ENCODE measurements at places on chromosomes 4 and X.
A peak's percentile ranks its signal among the peaks of the same experiment; 100 is the strongest.

DNA sequence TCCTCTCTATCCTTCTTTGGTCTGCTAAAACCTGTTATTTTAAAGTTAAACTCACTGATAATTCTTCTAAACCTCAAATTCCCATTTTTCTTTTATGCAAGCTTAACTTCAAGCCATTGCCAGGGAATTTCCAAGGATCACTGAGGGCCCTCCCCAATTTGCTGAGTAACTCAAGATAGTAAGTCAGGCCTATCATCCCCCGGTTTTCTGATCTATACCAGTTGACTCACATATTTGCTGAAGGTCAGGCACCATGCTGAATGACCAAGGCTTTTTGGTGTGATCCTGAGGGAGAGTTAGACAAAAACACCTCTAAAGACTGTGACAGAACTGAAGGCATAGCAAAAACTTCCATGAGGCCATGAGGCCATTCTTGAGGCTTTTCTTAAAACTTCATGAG is 1301.9 kb downstream of the PCDH7 start:
- no peak for DNase-seq

GRCh38 chr4:83268491-83268890 is 16.1 kb downstream of the COQ2 start:
- DNase-seq: no peak

DNA sequence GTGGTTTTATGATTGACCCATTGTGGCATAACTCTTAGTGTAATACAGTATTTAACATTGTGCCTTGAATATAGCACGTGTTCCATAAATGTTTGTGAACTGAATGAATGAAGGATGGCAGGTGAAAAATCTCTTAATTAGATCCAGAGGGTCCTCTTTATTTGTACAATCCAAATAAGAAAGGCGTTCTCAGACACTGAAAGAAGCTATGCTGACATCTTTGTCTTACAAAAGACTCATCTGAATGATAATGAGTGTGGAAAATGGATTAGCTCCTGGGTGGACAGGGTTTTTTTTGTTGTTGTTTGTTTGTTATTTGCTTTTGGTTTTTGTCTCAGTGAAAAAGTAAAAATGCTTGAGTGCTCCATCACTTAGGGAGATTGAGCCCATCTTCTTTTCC is 62.7 kb downstream of the NEUROG2 start:
- no peak for DNase-seq

- DNase-seq: no peak
Observed at GRCh38 chr4:148842843-148843242, 400.6 kb upstream of the NR3C2 start.

- DNase-seq: peak; percentile 68
Observed at GRCh38 chr4:11471618-11472017, 42.9 kb upstream of the HS3ST1 start.

Measured in CD4-positive, alpha-beta T cell treated with Interferon gamma for 1 hour (primary cell).